ENCODE measurements at places on chromosomes 11 and 22. TPM values are rescaled to one million over a fixed set of nuclear protein-coding genes. Genes with fewer than 3 reads are reported as not detected.

The RAB30 gene
- 2.6 TPM for total RNA-seq

The MGAT3 gene
- total RNA-seq = 0.02 TPM

The CTSW gene
- not detected for total RNA-seq

- DNase-seq = no peak
These were observed 49.6 kb downstream of the TTC17 start for GRCh38 chr11:43408277-43408676.

- no peak for DNase-seq
These were observed 72.9 kb downstream of the TNRC6B start for GRCh38 chr22:40250608-40251007.

GRCh38 chr11:1998290-1998689 is 648 bp upstream of the H19 start:
- no peak for DNase-seq

DNA sequence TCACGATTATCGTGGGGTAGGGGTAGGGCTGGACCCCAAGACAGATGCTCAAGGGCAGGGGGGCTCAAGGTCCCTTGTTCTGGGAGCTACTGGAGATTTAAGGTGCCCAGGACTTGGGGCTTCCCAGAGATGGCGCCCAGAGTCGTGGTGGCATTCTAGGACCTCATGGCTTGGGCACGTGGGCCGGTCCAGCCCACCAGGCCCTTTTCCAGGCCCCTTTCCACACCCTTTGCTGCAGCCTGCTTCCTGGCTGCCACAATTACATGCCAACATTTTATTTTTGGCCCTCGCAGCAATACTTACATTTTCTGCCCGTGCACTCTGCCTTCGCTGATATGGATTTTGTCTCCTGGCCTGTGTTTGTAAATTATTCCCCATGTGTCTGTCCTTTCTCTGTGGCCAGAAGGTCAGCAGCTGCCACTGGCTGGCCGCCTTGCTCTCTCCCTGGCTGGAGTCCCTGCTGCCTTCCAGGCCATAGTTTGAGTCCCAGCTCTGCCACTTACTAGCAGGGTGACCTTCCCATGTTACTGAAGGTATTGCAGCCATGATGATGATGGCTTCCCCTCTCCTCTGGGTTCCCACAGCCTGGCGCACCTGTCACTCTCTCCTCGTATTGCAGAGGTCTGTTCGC is 11.2 kb downstream of the MB start:
- no peak for DNase-seq

DNA sequence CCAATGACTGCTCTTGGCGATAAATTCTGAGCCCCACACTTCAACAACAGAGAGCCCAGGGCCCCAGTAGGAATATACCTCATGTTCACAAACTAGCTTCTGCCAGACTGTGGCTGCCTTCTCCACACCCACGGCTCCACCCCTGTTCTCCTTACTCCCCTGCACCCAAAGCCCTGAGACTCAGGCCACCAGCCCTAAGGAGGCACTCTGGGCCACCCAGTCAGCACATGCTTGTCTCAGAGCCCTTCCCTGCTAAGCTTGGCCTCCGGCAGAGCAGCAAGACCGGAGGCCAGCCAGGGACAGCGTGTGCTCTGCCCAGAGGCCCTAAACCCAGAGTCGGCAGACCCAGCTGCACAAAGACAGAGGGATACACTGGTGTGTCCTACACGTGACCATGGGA is 27.9 kb downstream of the SPATA19 start:
- DNase-seq = no peak

GRCh38 chr11:22635689-22636088 is 10.1 kb upstream of the FANCF start:
- no peak for DNase-seq

DNA sequence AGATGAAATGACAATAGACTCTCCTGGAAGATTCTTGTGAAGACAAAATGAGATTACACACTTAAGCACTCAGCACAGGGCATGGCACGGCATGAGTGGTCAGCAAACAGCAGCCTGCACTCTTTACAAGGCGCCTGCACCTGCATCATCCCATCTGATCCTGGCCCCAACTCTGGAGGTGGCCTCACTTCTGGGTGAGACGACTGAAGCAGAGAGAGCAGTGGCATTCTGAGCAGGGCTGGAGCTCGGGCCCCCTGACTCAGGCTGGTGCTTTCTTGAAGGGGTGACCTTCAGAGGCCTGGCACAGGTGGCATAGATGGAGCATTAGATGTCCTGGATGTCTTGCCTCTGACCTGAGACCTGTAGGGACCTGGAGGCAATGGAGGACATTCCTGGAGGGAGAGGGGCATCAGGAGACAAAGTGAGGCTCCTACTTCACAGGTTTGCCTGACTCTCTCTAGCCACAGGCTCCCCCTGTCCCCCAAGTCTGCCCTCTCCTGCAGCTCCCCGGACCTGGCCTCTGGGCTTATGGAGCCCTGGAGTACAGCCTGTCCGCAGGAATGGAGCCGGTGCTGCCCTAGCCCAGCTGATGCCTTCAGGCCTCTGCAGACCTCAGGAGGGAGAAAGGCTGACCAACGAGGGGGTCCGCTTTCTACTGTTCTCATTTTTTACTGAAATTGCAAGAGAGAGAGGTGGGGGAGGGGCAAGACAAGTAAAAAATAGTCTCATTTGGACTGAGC is 65.5 kb upstream of the THY1 start:
- no peak for DNase-seq
